WTC11 (cell line): ENCODE measurements at places on chromosomes 5 and 9.
A peak's percentile ranks its signal among the peaks of the same experiment; 100 is the strongest.

DNA sequence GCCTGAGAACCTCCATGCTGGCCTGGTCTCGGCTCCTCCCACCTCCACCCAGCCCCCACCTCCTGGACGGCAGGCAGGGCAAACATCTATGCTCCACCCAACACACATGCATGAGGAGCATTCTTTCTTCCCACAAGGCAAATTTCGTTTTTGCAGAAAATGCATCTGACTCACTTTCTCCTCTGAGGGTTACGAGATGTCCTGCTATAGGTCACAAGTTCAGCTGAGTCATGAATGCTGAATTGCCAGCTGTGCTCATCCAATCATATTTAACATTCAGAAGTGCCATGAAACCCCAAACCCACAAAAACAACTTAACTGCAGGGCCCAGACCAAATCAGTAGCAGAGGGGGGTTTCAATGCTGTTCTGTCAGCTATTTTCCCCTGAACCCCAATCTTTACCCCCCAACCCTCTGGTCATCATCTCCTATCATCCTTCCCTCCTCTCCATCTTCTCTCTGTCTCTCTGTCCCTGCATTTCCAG, 39.0 kb upstream of the OSMR start:
- no peak for DNase-seq

DNA sequence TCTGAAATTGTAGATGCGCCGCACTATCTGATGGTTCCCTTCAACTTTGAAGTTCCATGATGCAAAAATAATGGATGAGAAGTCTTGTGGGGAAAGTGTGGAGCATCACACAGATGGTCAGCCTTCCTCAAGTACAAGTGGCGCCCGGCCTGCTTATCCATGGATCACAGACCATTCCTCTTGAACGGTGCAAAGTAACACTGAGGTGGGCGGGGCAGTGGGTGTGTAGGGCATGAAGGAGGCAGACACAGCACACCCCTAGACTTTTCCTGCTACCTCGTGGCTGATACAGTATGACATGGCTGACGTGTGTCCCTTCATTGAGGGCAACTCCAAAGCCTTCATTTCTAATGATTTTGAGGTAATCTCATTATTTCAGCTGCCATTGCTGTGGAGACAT, 2.5 kb upstream of the GNG10 start:
- no peak for DNase-seq

DNA sequence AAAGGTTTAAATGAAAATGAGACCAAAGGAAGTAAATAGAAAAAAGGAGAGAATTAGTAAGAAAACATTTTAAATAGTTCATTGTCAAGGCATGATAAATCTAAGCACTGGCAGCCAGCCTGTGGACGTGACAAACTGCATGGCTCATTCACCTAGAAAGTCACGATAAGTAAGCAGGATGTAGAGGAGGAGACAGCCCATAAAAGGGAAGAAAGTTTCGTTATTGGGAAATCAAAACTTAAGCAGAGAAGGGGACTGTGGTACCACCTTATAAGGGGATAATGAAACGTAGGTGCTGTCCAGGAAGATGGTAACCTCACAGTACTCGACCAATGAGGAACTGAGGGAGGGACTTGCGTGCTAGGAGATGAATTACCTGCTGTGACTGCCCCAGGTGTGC, 494.5 kb upstream of the GRAMD2B start:
- no peak for DNase-seq

- DNase-seq: no peak
Observed at GRCh38 chr5:54021431-54022164, 288.8 kb downstream of the ARL15 start.

DNA sequence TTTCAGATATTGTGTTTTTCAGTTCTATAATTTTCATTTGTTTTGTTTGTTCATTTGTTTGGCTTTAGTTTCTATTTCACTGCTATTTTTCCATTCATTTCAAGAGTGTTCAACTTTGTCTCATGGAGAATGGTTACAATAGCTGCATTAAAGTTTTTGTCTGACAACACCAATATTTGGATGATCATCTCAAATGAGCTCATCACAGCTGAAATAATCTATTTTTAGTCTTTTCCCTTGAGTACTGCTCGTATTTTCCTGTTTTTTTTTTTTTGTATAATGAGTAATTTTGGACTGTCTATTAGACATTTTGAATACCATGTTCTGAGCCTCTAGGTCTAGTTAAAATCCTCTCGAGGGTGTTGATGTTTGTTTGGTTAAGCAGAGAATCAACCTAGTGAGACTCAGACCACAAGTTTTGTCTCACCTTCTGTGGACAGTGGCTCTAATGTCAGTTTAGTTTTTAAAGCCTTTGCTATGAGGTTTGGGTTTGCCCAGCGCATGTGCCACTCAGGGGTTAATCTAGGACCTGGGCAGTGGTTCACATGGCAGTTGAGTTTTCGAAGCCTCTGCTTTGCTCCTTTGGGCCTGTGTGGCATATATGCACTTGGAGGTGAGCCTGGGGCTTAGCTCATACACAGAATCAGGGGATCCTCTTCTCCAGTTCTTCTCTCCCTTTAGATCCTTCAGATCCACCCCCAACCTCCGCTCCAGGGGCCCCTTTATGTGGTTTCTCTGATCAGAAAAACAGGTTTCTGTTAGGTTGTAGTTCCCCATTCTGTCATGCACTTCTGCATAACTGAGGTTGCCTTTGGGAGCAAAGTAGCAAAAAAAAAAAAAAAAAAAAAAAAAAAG, 79.8 kb downstream of the ARSB start:
- no peak for DNase-seq

DNA sequence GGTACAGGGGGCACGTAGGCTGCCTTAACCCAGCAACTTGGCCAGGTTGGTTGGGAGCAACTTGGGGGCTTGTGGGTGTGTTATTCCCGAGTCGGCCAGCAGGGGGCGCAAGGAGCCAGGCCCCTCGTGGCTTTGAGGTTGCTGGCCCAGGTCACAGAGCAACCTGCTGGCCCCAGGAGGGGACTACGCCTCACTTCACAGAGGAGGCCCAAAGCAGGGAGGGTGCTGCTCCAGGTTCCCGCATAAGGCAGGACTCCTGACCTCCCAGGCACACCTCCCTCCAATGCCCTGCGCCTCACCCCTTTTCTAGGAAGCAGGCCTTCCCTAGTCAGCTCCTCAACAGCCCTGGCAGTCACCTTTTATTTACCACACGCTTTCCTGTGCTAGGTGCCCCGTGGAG, 18.1 kb downstream of the KYAT1 start:
- DNase-seq: peak; percentile 95

DNA sequence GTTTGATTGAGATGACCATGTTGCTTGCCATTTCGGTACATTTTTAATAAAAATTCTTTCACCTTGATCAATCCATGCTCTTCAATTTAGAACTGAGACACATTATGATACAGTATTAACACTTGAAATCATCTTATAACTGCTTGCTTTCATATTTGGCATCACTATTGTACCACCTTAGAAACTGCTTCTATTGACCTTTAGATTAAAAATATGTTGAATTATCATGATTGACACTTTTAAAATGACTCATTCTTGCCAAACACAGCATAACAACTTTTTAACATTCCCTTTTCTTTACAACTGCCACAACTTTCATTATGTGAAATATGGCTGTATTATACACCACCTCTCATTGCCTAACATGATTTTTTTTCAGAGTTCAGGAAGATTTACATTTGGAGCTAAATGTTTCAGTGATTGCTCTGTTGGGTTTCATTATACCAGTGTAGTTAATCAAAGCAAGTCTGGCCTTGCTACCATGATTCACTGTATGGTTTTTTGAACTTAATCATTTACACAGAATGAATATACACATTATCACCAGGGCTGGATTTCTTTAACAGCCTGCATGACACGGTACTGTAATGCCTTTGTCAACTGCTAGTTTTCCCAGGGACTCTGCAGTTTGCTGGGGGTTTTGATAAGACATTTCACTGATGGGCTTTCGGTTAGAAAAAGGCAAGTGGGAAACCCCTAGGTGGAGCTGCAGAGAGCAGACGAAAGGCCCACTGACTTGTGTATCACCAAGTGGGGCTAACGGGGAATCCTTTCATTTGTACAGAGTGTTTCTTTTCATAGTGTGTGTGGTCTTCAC, 93.6 kb upstream of the TLE4 start:
- peak; percentile 50 for DNase-seq

GRCh38 chr9:82987370-82988189, 75.4 kb downstream of the RASEF start:
- no peak for DNase-seq

DNA sequence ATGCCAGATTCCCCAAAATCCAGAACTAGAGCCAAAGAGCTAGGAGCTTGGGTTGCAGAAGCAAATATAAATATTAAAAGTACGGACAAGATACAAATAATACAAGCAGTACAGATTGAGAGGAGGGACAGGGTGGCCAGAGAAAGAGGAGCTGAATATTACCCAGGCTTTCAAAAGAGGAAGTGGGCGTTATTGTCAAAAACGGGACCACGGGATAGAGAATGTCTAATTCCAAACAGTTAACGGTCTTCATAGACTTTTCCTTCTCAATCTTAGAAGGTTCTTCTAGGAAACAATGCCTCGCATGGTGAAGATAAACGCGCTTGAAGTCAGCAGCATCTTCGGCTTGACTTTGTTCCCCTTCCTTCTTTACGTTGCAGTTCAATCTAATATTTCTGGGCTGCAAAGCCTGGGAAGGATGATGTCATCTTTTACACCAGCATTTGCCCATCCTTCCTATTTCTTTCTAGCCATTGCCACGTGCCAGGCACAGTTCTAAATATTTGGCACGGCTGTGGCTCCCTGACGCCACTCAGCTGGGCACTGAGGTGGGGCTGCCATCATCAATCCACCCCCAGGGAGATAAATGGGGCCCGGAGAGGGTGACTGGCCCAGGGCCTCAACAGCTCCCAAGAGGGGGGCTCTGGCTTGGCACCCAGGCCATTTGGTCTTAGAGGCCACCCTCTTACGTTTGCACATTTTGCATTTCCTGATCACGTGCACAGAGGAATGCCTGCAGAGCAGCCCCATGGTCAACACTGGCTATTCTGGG, 16.3 kb upstream of the OLFM1 start:
- no peak for DNase-seq

DNA sequence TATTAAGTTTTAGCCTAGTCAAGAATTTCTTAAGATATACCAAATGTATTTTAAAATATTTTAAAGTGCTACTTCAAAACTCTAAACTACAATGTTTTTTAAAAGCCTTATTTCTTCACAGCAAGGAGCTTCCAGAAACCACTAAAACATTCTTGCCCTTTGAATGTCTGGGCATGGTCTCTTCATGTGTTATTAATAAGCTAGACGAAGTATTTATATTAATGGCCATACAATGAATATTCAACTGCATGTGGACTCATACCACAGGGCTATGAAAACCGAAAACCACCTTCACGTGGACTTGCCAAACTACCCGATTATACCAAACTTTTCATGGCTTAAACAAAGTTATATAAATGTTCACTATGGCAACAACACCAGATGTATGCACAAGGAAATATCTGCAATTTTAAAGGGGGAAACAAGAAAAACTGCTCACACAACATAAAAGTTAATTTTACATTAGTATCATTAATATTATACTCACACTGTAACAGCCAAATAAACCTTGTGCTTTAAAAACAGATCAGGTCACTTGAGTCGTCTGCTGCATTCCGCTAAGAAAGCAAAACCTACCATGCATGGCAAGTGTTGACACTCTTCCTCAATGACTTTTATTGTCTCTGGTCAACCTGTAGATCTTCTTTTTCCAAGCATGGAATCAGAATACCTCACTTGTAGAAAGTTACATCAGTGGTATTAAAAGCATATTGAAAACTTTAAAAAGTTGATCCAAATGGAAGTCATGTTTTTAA, 246.3 kb downstream of the BNC2 start:
- no peak for DNase-seq

GRCh38 chr5:119347991-119348390, 7.8 kb upstream of the TNFAIP8 start:
- no peak for DNase-seq

DNA sequence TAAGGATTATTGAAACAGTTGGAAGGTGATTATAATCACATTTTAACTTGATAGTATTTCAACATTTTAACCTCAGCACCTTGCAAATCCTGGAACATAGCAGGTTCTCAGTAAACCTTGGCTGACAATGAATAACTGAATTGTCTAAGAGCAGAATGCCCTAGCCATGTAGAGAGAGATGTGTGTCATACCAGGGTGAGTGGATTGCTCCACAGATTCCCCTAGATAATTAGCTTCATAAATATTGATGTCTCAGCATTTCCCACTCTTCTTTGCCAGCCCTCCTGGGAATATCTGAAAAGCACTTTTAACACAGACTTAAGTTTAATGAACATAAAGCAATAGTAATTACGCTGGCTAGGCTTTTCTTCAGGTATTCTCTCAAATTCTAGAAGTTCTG, 363.5 kb downstream of the MAN2A1 start:
- no peak for DNase-seq

DNA sequence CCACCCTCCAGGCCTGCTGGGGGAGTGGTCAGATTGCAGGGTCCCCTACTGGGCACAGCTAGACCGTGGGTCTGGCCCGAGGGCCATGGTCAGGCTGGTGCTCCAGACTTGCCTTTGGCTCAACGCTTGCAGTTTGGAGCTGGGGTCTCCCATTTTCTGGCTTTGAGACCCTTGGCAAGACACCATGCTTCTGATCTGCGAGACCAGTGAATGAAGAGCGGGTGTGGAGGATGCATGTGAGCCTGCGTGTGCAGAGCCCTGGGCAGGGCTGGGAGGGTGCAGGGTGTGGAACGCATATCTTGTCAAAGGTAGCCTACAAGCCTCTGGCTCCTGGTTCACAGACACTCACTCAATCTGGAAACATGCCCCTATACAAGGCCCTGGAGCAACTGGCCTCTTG, 6.1 kb upstream of the MRNIP start:
- DNase-seq: no peak

GRCh38 chr5:53479590-53480415, 626 bp upstream of the FST start:
- DNase-seq: peak; percentile 62
